T follicular helper cell (primary cell): ENCODE measurements at places on chromosomes 13 and 19.

DNA sequence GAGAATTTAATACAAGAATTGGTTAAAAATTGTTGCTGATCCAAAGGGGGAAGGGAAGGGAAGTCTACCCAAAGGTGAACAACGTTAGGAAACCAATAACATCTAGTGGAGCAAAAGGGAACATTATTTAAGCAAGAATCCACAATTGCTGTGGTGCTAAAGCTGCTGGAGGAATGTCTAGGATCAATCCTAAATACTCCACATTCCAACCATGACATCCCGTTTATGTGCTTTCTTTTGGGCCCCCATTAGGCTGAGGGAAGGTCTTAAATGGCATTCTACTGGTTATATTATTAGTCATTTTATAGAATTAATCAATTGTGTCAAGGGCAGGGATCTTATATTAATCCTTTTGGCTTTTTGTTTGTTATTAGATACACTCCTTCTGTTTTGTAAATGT lies 39.9 kb upstream of the VWA8 start:
- DNase-seq, result no peak

- DNase-seq, result no peak
These were observed 169.3 kb downstream of the DCT start for GRCh38 chr13:94309997-94310855.

- DNase-seq, result no peak
These were observed 11.1 kb downstream of the CKM start for GRCh38 chr19:45311621-45312020.

DNA sequence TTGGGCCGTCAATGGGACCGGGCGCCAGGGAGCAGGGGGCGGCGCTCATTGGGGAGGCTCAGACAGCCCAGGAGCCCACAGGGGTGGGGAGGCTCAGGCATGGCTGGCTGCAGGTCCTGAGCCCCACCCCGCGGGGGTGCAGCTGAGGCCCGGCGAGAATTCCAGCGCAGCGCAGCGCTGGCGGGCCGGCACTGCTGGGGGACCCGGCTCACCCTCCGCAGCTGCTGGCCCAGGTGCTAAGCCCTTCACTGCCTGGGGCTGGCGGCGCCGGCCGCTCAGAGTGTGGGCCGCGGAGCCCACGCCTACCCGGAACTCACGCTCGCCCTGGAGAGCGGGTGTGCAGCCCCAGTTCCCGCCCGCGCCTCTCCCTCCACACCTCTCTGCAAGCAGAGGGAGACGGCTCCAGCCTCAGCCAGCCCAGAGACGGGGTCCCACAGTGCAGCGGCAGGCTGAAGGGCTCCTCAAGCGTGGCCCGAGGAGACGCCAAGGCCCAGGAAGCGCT lies 1227.4 kb downstream of the PCDH17 start:
- no peak for DNase-seq

- DNase-seq, result no peak
These were observed 13.7 kb upstream of the FARP1 start for GRCh38 chr13:98129059-98129746.
